Activated CD4-positive, alpha-beta T cell treated with anti-CD3 and anti-CD28 coated beads, Interleukin-2, amount 50 U/mL, for 16 hours (primary cell): ENCODE measurements at places on chromosomes 7 and 10.

DNA sequence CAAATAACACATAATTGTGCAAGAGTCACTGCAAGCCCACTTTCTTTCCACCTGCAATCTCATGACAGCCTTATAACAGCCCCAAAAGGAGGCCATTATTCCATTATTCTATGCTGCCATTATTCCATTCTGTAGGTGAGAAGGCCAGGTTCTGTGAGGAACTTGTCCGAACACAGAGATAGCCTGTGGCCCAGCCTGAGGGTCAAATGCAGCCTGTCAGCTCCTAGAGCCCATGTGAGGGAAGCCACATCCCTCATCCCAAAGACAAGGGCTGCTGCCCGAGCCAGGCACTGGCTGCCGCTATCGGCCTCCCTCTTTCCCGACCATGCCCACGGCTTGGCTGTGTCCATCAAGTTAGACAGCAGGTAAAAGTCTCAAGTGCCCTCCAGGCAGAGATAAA, 24.1 kb upstream of the C10orf71 start:
- DNase-seq = no peak

GRCh38 chr10:124545351-124546054, 83.9 kb downstream of the LHPP start:
- no peak for DNase-seq

DNA sequence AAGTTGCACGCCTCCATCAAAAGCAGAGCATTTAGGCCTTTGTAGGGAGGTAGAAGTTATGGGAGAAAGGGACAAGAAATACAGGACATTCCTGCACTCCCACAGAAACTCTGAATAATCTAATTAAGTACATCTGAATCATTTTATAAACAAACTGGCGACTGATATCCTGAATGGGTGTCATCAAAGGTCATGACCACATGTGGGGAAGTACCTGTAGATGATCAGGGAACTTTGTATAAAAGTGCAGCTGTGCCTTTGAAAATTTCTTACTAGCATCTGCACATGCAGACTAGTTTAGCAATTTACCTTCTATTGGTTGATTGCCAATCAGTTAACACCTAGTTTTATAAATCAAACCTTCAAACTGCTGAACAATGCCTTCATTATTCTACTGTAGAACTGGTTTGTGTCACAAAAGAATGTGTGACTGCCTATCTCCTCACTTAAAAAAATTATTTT, 17.1 kb downstream of the STEAP4 start:
- DNase-seq = no peak

GRCh38 chr10:14995964-14996565, 36.9 kb downstream of the MEIG1 start:
- DNase-seq = no peak

- DNase-seq = no peak
Observed at GRCh38 chr7:1330801-1331425, 98.2 kb downstream of the UNCX start.

DNA sequence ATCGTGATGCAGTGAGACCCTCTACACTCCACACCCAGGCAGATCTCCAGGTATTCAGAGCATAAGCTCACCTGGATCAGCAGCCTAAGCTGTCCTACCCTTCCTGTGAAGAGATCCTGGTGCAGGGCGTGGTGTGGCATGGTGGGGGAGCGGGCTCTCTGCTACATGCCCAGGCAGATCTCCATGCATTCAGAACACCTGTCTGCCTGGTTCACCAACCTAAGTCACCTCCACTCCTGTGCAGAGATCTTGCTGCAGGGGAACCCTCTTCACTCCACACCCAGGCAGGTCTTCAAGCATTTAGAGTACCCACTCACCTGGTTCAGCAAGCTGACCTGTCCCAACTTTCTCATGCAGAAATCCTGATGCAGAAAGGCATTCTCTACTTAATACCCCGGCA, 394.4 kb upstream of the SEMA3A start:
- DNase-seq = no peak

- no peak for DNase-seq
Observed at GRCh38 chr7:147060070-147060469, 943.5 kb downstream of the CNTNAP2 start.

DNA sequence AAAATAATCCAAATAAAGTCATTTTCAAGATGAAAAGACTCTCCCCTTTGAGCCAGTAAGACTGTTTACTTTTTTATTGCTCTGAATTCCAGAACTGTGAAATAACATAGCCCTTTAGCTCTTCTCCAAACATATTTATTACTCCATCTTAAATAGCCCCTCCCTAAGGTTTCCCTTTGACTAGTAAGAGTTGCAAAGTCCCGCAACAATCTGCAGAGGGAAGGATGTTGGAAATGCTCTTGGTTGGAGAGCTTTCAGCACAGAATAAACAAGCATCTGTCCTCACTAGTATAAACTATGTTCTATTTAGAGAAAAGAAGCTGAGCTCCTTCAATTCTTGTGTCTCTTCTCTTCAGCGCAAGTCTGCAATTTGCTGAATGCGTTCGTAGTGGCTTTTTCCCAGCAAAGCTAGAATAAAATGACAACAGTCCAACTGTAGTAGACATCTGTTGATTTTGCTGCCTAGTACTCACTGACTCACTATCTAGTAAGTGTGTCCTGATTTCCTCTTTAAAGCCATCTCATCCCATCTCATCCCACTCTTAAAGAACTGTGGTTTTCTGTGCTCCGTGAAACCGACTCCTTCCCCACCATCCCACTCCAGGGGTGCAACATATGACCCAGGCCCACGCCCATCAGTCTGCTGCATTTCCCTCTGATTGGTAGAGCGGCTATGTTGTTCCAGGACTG, 104.0 kb downstream of the FAM107B start:
- no peak for DNase-seq

DNA sequence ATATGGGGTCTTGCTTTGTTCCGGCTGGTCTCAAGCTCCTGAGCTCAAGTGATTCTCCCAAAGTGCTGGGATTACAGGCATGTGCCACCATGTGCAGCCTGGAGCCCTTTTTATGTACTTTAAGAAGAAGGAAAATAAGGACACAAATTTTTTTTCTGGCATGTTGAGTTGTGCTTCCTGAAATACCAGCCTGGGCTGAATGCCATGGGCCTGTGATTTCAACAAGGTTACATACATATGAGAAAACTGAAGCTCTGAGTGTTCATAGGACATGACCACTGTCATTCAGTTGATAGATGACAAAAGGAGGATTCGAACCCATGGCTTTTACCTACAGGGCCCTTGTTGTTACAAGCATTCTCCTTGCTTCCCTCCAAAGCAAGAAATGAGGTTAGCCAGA, 36.1 kb downstream of the ST8SIA6 start:
- DNase-seq = no peak

- DNase-seq = no peak
Observed at GRCh38 chr7:155852426-155853301, 40.4 kb upstream of the SHH start.

GRCh38 chr10:133391761-133392518, 2.0 kb upstream of the MTG1 start:
- DNase-seq = no peak

DNA sequence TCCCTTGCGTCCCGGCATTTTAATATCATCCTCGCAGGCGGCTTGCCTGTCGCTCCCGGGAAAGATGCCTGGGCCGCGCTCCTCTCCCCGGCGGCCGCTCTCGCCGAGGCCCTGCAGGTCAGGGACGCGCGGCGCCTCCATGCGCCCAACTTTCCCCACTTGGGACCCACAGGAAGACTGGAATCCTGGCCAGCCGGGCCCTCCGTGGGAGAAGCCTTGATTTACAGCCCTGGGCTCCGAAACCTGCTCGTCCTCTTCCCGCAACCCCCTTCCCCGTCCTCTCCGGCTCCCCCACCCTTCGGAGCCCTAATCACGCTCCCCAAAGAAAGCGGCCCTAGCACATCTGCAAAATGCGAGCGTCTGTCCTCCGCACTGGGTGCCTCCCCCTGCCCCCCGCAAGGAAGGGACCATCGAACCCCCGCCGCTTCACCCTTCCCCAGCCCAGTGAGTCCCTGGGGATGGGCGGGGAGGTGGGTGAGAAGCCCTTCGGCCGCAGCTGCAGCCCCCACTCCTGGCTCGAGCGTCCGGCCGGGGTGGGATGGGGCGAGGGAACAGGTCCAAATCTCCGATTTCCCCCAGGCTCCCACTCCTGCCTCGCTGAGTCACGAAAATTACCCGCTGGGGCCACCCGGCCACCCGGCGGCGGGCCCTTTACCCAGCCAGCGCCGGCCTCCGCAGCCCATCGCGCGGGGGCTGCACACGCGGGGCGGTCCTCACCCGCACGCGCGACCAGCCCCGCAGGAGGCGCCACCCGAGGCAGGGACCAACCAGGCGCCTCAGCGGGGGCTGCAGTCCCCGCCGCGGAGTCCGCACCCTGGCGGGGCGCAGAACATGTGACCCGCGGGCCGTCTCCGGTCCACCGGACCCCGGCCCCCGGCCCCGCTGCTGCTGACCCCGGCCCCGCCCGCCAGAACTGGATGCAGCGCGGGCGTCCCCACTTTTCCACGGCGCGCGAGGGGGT, 695 bp downstream of the HSPA12A start:
- no peak for DNase-seq

DNA sequence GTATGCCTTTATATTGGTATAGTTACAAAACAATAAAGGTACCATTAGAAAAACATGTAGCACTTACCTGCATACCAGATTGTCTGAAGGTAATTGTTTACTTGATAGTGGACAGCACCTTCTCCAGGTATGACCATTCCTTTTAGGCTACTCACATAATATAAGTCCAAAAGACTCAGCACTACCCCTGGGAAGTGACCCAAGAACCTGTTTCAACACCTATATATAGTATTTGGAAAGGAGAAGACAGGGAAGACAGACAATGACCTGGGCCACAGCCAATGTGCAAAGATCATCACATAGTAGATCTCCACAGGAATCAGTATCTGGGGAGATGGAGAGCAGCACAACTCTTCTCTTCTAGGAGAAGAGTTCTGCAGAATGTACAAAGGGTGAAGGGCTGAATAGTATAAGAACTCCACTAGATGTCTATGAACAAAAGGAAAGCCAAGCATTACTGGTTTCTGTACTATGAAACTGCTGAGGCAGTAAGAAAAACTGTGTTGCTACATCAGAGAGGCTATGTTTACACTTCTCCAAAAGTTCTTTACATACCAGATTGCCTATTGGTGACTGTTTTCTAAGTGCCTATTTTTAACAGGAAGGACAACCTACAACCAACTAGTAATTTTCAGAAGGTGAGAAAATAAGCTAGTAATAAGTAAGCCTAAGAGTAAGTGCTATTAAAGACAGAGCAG, 159.2 kb downstream of the BTAF1 start:
- no peak for DNase-seq

DNA sequence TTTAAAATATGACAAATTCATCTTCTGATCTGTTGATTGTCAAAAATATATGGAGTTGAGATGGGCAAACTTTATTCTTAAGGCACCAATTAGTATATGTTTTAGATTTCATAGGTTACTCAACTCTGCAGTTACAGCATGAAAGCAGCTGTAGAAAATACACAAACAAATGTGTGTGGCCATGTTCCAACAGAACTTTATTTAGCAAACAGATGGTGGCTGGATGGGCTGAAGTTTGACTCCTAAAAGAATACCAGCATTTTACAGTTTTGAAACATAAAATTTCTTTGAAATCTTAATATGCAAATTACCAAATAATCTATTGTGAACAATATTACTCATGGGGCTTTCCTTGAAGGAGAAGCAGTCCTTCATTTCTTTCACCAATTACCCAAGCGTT, 1206.0 kb upstream of the LRRTM3 start:
- no peak for DNase-seq

GRCh38 chr10:47026301-47027107, 115.3 kb downstream of the PTPN20 start:
- no peak for DNase-seq

DNA sequence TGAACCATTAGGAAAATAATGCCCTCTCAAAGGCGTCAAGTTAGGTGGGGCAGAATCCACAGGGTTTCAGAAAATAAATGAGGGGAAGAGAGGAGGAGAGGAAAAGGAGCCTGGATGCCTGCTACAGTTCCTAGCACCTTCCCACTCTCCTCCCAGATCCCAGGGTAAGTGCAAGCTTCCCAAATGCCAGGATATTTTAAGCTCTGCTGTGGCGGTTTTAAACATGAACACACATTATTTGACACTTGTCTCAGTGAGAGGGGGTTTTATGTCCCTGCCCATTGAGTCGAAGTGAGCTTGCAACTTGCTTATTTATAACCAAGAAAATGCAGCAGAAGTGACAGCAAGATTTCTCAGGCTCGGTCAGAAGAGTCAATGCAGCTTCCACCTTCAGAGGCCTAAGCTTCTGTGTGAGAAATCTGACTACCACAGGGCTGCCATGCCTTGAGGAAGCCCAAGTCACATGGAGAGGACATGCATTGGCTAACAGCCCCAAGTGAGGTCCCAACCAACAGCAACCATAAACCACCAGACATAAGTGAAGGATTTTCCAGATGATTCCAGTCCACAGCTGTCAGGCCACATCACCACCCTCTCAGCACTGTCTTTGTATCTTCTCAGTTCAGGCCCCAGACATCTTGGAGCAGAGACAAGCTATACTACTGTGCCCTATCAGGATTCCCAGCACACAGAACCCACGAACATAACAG, 17.9 kb upstream of the BMPER start:
- DNase-seq = no peak

DNA sequence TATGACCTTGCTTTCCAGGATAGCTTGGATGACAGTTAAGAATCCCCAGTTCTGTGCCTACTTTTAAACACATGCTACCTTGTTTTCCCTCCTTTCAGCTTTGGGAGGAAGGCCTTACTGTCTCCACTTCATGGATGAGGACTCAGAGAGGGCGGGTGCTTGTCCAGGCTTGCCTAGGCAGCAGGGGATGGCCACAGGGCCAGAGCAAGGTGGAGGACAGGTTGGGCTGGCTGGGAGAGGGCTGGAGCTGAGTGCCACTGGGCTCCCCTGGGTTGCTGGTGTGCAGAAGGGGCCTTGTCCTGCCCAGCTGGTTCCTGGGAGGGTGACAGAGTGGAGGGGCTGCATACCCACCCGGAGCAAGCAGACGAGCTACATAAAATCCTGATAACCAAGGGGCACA, 117.8 kb downstream of the GRK5 start:
- DNase-seq = no peak

DNA sequence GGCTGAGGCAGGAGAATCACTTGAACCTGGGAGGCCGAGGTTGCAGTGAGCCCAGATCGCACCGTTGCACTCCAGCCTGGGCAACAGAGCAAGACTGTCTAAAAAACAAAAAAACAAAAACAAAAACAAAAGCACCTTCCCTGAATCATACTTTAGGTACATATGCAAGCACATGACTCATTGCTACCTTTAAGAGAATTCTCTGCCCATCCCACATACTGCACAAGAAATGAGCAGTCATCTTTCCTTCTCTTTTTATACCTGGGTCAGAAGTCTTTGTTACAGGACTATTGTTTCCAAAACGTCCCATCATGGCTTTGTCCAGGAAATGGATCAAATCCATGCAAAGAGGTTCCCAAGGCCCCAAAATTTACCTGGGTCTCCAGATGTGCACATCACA, 21.5 kb upstream of the AKR1B10 start:
- DNase-seq = no peak
